ENCODE measurements at places on chromosomes 7 and 10.

DNA sequence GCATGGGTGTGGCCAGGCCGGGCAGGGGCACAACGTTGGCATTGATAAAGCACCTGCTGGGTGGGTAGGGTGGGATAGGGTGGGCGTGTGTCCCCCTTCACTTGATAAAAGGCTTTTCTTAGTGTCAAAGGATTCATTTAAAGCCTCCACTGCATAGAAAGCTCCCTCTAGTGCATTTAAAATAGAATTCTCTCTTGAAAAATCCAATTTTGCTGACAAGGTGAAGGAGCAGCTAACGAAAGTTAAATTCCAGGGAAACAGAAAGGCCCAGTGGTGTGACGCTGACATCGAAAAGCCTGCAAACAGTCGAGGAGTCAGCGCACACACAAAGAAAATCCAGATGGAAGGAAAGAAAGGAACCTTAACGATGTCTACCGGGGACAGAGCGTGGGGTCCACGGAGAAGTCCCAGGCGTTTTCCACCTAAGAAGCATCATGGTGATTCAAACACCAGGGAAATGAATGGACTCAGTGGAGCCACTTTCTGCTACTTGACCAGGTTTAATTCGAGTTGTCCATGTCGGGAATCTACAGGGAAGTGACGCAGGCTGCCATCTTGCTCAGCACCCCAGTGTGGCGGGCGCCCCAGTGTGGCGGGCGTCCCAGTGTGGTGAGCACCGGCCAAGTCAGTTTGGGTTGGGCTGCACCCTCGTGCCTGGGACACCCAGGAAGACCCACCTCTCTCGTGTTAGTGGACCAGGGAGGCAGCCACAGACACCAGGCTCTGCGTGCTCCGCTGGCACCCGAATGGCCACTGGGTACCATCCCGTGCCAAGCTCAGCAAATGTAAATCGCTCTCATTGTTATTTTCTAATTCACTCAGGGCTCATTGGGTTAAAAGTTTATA, 217.8 kb downstream of the DNAJB6 start:
- DNase-seq = no peak

GRCh38 chr7:129017933-129018538, 36.9 kb downstream of the TNPO3 start:
- DNase-seq = no peak

GRCh38 chr10:110504111-110504735, 6.5 kb downstream of the DUSP5 start:
- no peak for DNase-seq

DNA sequence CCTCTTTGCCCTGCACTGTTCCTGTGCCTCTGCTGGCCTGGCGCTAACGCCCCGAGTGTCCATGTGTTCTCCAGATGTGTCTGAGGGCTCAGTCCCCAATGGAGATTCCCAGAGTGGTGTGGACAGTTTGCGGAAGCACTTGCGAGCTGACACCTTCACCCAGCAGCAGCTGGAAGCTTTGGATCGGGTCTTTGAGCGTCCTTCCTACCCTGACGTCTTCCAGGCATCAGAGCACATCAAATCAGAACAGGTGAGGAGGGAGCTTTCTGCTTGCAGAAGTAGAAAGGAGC, 60.9 kb downstream of the PAX2 start:
- no peak for DNase-seq

DNA sequence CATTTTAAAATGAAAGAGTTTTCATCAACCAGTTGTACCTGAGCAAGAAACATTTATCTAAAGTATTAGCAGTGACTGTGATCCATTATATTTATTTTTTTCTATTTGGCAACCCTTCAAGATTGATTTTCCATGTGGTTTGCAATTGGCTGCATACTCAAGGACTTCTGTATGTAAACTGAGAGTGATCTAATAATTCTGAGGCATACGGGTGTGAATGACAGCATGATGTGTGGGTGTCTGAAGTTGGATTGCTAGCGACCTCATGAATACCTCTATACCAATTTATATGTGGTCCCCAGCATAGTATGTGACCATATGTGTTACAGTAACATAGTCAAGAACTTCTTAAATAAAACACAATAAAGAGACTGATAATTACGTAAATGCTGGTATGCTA, 8.2 kb upstream of the MPP7 start:
- no peak for DNase-seq

- DNase-seq = no peak
These were observed 781.6 kb upstream of the PHF14 start for GRCh38 chr7:10192074-10192473.

GRCh38 chr7:8386926-8387550, 46.4 kb upstream of the NXPH1 start:
- no peak for DNase-seq

DNA sequence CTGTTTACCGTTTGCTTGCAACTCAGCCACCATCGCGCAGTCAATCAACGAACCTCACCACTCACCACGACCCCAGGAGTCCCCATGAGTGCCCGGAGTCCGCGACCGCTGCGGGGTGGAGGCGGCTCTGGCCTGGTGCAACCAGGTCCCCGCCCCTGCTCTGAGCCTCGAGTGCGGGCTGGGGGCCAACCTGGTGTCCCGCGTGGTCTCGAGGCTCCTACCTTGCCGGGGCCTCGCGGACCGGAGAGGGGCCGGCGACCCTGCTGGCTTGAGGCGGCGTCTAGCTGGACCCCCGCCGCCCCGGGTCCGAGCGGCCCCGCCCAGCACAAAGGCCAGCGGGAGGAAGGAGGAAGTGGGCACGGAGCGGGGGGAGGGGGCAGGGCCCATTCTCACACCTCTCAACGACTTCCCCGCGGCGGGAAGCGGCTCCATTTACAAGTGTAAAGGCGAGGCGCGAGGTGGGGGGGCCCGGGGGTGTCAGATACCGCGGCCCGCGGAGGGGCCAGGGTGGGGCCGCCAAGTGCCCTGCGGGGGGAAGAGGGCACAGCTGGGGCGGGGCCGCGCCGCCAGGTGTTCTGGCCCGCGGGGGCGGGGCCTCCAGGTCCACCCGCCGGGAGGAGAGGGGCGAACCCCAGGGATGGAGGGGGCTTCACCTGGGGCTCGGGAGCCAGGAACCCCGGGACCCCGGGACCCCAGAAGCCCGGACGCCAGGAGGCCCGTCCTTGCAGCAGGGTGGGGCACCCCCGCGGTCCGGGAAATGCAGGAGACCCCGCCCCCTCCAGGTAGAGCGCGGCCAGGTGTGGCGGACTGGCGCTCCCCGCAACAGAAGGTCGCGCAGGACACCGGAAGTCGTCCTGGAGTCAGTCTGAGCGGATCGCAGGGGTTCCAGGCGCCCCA, 8.6 kb downstream of the CTBP2 start:
- DNase-seq = no peak

- DNase-seq = no peak
These were observed 255.5 kb upstream of the KMT2E start for GRCh38 chr7:104758504-104758903.

DNA sequence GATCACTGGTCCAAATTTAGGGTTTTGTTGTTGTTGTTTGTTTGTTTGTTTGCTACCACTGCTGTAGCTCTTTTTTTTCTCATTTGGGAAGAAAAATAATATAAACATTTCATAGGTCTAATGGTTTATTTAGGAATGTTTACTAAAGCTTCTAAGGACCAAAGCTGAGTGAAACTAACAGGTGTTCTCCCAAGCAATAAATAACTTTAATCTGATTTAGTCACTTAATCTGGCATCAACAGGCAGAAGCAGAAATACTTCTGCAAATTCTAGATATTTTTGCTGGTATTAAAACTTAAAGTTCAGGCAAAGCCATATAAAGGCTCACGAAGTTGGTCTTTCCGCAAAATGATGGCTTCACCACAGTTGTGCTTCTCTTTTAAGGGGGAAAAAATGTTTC, 144.5 kb upstream of the YAE1 start:
- DNase-seq = no peak

DNA sequence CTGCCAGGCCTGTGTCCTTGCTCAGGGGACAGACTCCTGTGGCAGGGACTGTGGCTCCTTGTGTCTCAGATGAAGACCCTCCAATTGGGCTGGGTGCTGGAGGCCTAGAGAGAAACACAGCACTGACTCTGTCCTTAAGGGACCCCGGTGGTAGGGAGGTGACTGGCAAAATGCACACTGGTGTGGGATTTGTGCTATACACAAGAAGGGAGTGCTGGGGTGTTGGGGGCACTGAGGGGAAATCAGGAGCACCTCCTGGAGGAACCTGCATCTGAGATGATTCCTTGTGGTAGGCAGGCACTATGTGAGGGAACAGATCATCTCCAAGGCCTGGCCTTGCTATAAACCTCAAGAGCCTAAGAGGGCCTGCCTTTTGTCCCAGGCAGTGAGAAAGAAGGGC, 149.2 kb downstream of the RPS24 start:
- DNase-seq = no peak

- no peak for DNase-seq
These were observed 31.2 kb downstream of the P4HA1 start for GRCh38 chr10:73065441-73065840.

DNA sequence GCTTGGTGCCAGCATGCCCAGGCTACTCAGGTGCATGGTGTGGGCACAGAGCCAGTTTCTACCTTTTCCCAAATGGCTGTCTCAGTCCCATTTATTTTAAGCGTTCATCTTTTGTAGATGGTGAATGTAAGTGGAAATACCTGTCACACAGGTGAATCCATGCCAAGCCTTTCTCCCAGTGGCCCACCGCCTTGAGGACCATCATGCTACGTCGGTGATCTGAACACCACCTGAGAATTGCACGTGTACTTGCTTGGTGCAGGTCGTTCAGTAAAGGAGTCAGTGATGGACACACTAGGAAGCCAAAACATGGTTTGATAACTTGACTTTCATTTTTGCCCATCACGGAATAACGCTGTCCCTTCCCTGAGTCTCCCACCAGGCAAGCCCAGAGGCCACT, 666.7 kb upstream of the FOXK1 start:
- no peak for DNase-seq

GRCh38 chr7:26508481-26508880, 216.8 kb downstream of the SNX10 start:
- no peak for DNase-seq

DNA sequence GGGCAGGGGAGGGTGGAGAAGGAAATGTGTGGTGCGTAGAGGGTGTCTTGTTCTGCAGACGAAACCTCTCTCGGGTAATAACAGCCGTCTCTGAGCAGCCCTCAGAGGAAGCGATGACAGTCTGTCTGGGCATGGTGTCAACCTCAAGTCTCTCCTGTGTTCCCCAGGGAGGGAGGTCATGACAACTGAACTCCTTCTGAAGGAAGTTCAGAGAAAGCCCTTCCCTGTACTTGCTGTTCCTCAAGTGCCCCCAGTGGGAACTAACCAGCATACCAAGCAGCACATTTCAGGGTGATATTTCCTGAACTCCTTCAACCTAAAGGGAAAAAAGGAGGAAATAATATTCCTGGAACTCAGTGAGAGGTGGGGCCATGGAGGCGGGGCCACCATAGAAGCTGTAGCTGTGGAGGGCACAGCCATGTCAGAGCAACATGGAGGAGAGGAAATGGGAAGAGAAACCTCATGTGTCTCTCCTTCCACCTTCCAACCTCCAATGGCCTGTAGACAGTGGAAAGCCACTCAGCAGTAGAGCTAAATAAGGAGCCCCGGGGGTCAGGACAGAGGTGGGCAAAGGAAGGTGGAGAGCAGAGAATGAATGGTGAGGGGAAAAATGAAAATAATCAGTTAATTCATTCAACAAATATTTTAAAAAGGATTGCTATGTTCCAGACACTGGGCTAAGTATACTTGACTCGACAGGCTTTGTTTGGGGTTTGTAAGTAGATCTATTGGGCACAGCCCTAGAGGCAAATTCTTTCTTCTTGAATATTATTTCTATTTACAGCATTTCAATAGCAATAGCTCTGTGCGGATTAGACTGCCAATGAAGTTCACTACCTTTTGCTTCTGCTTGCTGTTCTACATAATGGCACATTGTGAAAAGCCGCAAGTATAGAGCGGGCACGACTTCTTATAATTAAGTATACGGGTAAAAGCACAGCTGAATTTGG, 61.0 kb upstream of the AOAH start:
- no peak for DNase-seq

DNA sequence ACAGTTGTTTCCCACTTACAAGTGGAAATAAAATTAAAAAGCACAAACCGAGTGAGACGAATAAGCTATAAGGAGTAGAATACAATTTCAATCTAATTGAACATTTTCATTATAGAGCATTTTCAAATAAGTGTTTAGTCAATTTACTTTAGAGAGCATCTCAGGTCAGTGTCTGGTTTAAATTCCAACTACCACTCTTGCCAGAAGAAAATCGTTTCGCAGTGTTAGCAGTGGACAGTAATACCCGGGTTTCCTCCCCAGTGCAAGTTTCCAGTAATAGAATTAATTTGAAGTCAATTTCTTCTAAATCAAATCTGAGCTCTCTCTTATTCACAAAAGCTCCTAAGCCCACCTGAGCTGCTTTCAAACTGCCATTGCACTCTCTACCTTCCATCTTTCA, 45.7 kb downstream of the CREB3L2 start:
- no peak for DNase-seq

GRCh38 chr10:1208366-1209311, 152.5 kb downstream of the WDR37 start:
- DNase-seq = no peak

DNA sequence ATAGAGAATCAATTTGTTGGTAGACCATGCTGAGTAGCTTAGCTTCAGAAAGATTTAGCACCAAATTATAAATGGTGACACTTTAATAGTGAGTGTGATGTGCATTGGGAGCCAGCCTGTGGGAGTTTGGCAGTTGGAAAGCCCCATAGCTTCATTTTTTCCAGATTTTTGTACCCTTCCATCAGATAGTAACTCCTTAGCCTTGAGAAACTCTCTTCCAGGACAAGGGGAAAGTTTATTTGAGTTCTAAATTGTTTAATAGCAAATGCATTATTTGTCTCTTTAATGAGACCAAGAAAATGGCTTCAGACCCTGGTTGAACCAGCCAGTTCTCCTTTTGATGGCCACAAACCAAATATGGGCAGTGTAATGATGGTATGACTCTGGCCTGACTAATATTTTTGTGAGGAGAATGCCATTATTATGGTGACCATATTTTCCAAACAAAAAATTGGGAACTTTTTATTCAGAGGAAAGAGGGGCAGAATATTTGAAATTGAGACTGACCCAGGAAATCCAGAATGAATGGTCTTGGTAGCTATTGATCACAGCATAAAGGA, 49.8 kb downstream of the PLCE1 start:
- DNase-seq = peak; percentile 56

- no peak for DNase-seq
These were observed 2.4 kb upstream of the NKX2-3 start for GRCh38 chr10:99530108-99531025.

DNA sequence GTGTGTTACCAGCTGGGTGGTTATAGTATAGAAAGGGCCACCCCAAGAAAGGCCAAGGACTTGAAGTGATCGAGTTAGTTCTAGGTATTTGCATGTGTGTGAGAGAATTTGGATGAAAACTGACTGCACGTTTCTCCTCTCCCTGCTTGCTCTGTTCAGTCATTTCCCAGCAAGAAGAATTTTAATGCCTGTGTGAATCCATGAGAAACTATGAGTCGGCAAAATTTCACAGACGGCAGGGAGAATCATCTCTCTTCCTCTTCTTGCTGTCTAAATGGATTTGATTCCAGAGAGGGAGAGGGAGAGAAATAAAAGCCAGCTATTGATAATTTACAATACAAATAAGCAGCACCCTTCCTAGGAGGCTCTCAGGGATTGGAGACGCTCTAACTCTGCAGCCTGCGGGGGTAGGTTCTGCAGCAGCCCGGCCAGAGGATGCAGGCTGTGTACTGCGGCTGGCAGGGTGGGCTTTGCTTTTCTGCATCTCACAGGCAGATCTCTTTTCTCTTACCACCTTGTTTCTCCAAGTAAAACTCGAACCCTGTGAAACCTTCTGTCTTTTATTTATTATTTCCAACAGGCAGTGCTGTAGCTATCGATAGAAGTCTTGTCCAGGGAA, 183.6 kb downstream of the TCF7L2 start:
- DNase-seq = no peak
